ENCODE measurements at places on chromosomes 5 and 9.

GRCh38 chr5:21823588-21823987, 1029.6 kb downstream of the CDH12 start:
- no peak for DNase-seq

- no peak for DNase-seq
Observed at GRCh38 chr5:36787365-36788093, 89.0 kb upstream of the NIPBL start.

DNA sequence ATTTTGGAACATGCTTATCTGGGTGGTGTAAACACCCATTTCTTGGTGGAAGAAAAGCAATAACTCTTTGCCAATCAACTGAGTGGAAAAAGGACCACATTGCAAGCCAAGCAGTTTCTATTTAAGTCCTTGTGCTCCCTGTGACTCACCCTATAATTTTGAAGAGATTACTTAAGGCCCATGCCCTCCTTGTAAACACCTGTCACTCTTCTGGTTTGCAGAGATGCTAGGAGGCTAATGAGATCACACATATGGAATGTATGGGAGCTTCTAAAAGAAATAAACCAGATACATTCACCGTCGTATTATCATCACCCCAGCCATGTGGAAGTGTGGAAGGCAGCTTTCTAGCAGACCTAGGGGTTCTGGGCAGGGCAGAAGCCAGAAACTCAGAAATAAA, 337.1 kb downstream of the GADD45G start:
- no peak for DNase-seq

DNA sequence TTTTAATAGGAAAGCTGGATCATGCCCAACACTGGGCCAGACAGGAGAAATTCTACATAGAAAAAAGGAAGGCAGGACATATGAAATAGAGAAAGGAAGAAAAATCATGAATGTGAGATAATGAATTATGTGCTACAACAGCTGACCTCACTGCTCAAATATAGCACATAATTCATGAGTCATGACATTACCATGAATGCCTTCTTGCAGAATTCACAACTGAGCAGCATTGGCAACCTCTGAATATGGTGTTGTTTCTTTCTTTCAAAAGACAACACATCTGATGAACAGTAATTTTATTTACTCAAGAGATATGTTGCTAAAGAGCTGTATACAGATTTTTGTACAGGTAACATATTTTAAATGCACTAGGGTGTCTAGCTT, 34.4 kb downstream of the APBA1 start:
- DNase-seq, result no peak

Data from sciatic nerve (tissue), 2 donors.